Aortic smooth muscle cell (primary cell): ENCODE measurements at places on chromosomes 12 and 14. TPM values are rescaled to one million over a fixed set of nuclear protein-coding genes. Genes with fewer than 3 reads are reported as not detected.

Gene FAM177A1
- 63.0 and 84.2 TPM in 2 replicates for total RNA-seq

Gene COCH
- 0.06 TPM in 1 of 2 replicates, not detected in the other for total RNA-seq

Gene AQP6
- total RNA-seq = 0.12 and 0.13 TPM in 2 replicates

Gene STAC3
- total RNA-seq = 0.40 and 0.50 TPM in 2 replicates

Gene ITGA7
- 51.5 and 56.6 TPM in 2 replicates for total RNA-seq

Gene DDX24
- 139 and 145 TPM in 2 replicates for total RNA-seq
